ENCODE measurements at places on chromosomes 6 and 20.

DNA sequence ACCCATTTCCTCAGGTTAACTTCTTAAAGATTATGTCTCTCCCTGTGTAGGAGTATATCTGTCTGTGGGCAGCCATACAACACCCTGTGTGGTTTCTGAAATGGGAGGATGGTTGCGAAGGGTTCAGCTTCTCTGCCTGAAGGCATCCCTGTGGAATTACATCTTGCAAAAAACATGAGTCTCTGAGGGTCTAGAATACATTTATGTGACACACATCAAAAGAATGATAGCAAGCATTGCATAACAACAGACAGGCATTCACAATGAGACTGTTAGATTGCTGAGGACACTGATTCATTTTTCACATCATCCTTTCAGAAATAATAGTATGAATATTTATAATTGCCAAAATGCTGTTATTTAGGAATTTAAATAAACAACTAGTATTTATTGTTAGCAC is 670.9 kb downstream of the HTR1B start:
- DNase-seq = no peak

- DNase-seq = no peak
Measured at GRCh38 chr6:154478701-154479060, 31.8 kb downstream of the CNKSR3 start.

DNA sequence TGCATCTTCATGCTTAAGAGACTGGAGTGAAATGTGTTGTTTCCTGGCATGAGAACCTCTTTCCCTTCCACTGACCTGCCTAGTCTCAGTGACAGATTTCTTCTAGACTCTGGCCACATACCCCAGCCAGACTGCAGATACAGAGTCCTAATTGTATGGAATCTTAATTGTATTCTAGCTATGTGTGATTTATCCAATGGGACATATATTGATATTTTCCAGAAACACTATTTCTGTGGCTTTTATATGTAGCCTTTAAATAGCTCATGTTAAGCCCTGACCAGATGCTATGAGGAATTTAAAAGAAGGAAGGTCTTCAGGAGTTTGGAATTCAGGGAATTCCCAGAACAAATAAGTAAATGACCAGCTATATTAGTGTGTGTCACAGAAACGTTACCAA is 99.0 kb downstream of the FIG4 start:
- no peak for DNase-seq

- no peak for DNase-seq
Measured at GRCh38 chr20:54076259-54076658, 5.9 kb upstream of the BCAS1 start.

DNA sequence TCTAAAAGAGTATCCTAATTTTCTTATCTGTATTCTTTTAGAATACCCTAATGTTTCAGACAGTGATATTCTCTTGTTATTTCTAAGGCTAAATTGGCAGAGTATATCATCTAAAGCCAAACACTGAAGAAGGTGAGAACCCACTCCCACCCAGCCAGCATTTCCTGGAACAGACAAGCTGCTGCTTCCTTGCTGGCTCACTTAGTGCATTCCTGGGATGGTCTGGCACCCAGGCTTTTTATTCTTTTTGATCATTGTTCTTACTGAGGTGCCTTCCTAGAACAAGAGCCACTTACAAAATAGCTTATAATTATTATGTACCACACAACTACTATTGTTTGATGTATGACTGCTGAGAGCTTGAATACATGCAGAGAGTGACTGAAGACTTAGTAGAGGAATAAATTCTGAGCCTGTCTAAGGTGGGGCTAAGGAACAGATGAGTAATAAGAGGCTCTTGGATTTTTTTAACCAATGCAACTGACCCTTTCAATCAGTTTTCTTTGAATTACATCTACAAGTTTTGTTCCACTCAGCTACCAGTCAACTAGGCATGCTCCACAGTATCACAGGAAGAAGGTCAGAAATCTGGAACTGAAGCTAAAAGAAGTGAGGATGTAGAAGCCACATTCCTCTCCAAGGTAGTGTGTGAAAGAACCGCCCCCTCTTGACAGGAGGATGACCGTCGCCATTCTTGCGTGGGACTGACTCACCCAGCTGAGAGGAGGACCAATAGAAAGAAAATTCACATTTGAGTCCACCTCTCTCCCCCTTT is 30.1 kb downstream of the PRPH2 start:
- no peak for DNase-seq
